ENCODE measurements at places on chromosomes 11 and 22.

DNA sequence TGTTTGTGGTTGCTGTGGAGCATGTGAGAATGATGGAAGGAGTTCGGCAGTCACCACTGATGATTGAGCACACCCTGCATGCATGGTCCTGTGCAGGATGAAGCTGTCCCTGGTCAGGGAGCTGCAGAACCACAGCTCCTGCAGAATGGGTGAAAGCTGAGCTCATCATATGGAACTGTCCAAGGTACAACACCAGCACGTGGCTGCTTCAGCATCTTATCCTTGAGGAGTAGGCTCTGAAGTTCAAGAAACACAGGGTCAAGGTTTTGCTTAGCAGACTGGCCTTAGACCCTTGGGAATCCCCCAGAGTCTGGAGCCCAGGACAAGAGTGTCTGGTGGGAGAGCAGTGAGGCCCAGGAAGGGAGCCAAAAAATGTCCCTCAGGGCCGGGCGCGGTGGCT, 182.4 kb upstream of the LARGE1 start:
- DNase-seq = no peak

- no peak for DNase-seq
Measured at GRCh38 chr11:37370817-37371216, 772.8 kb upstream of the RAG2 start.

DNA sequence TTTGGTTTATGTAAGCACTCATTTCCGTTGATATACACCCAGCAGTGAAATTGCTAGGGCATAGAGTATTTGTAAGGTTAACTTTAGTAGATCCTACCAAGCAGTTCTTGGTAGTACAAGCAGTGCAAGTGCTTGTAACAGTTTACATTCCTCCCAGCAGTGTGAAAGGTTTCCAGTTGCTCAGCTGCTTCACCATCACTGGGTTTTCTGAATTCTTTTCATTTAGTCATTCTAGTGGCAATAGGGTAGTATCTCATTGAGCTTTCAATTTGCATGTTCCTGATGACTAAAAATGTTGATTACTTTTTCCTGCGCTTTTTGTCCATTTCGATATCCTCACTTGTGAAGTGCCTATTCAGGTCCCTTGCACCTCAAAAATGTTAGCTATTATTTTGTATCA, 34.3 kb downstream of the ZNF202 start:
- no peak for DNase-seq

- no peak for DNase-seq
Measured at GRCh38 chr11:67111261-67111660, 7.8 kb upstream of the KDM2A start.

DNA sequence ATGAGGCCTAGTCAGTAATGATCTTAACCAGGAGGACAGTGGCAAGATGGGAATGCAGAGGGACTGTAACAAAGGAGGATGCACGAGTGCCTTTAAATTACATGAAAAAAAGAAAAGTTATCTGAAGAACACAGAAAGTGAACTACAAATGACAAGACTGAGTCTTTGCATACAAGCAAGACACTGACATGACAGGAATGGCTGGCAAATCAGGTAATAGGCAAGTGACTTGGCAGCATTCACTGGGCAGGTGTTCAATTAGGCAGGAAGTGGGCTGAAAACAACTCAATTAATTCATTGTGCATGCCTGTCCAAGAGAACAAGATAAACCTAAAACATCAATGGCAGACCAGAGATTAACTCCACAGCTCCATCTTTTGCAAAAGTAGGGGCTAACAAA, 24.0 kb downstream of the SMCO4 start:
- DNase-seq = no peak

GRCh38 chr11:32003335-32003734, 87.5 kb upstream of the RCN1 start:
- no peak for DNase-seq

- DNase-seq = no peak
Measured at GRCh38 chr11:62115085-62115694, 8.6 kb upstream of the INCENP start.

GRCh38 chr11:35507688-35508087, 17.7 kb downstream of the PAMR1 start:
- DNase-seq = no peak

- no peak for DNase-seq
Measured at GRCh38 chr11:73281201-73281741, 9.1 kb downstream of the P2RY6 start.

DNA sequence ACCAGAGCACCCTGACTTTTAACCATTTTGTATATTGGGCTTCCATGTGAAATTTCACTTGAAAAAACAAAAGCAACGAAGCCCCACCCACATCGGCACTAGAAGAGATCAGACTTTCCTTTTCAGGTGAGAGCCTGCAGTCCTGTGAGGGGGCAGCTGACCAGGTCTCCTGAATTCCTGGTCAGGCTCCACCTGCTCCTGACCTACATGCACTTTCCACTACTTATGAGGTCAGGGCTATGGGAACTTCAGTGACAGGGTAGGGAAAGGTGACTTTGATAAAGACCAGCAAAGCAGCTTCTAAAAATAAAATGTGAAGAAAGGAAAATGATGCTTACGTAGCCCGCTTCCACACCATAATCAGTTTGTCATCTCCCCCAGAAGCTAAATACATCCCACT, 24.7 kb downstream of the HIRA start:
- DNase-seq = no peak

DNA sequence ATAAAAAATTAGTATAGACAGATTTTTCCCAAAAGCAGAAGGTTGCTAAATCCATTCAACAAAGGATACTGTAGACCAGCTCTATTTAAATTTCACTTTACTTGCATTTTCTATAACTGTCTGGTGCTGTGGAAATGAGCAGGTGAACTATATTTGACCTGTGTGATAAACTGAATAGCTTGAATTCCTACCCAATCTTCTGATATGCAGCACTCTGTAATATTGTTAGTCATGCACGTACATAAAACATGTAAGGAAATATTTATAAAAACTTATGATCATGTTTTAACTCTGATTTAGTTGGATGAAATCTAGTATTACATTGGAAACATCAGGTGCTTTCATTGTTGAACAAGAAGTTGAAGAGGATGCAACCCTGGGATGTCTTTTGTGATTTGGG, 213.6 kb downstream of the DBX1 start:
- DNase-seq = no peak

GRCh38 chr11:45864041-45864440, 16.8 kb downstream of the CRY2 start:
- DNase-seq = no peak

GRCh38 chr11:119615003-119615881, 113.8 kb downstream of the NECTIN1 start:
- DNase-seq = no peak

- no peak for DNase-seq
Measured at GRCh38 chr11:110349138-110349996, 53.0 kb upstream of the RDX start.

DNA sequence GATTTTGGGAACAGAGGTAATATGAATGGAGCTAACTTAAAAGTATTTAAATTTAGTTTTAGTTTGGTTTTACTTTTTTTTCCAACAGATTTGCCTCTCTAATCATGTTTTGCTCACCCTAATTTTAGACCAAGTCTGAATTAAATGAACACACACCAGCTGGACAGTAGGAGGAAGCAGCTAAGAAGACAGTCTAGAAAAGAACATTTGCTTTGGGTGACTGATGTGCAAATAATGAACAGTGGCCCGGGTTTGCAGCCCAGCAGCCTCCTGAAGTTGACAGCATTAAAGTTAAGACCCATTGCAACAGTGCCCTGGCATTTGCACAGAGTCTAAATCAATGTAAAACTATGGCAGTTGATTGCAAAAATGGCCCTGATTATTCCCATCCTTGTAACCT, 66.4 kb upstream of the SORL1 start:
- DNase-seq = no peak

GRCh38 chr22:28918550-28919271, 35.3 kb downstream of the ZNRF3 start:
- DNase-seq = no peak

- no peak for DNase-seq
Measured at GRCh38 chr11:103700622-103701021, 335.8 kb upstream of the DDI1 start.

DNA sequence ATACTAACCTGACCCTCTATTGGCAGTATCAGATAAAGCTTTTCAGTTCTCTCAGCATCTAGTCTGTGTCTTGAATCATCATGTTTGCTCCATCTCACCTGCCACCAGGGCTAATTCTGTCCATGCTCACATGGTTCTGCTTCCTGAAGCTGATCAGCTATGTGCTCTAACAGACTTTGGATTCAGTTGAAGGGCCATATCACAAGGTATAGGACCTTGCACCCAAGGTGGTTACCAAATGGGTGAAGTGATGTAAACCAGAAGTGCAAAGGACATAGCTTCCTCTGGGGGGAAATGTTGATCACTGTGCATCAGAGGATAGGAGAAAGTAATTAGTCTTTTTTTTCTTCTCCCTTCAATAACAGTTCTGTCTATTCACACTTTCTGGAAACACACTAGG, 417.0 kb upstream of the ANO5 start:
- no peak for DNase-seq

GRCh38 chr11:66159324-66159984, 89.4 kb downstream of the PACS1 start:
- no peak for DNase-seq

- DNase-seq = no peak
Measured at GRCh38 chr11:19407677-19408270, 167.0 kb upstream of the E2F8 start.

All from activated naive CD4-positive, alpha-beta T cell (primary cell).